ENCODE measurements at places on chromosomes 16 and 17.

DNA sequence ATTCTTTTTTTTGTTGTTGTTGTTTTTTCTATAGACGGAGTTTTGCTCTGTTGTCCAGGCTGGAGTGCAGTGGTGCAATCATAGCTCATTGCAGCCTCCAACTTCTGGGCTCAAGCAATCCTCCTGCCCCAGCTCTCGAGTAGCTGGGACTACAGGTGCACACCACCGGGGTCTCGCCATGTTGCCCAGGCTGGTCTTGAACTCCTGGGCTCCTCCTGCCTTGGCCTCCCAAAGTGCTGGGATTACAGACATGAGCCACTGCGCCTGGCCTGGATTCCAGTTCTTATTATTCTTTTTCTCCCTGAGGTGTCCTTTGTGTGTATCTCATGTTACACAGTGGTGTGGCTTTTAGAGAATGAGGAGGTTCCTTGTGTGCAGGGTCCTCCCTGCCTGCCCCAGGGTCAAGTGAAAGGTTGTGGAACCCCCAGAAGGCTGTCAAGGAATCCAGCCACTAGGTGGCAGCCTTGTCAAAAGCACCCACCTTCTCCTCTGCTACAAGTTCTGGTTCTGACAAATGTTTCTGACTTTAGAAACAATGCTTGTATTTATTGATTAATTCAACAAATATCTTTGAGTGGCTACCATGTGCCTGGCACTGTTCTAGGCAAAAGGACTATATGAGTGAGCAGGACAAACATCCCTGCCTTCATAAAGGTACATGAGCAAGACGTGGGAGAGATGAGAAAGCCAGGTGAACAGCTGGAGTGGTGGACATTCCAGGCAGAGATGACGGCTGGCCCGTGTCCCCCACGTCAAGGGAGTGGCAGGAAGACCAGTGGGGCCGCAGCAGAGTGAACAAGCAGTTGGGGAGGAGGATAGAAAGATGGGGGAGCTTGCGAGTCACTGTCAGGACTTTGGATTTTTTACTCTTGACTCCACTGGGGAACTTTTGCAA is 112.4 kb downstream of the SPECC1 start:
- peak; percentile 70 for DNase-seq

DNA sequence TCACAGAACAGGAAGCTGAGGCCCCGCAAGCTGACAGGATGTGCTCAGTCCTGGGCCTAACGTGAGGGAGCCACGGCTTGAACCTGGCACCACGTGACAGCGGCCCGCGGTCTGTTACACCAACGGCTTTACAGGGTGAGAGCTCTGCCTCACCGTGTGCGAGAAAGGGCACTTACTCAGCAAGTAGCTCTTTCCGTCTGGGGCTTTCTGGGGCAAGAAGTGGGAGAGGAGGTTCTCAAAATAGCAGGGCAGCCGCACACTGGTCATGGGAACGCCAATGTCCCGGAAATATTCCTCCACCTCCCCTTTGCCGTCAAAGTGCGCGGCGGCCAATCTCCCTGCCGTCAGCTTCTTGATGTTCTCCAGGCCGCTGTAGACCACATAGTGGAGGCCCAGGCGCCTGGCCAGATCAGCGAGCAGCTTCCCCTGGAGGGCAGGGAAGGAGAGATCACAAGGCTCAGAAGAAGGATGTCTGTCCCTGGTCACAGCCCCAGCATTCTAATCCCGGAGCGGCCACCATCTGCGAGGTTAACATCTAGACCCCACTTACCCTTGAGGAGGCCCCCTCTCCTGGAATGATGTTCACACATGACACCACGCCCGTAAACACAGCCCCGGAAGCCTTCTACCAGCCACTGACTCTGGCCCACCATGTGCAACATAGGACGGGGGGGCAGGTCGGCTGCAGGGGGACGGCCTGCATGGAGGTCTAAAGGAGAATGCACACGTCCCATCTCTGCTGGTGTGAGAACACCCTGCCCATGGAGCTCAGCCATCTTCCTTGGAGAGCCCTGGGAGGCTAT is 8.2 kb downstream of the NMRAL1 start:
- DNase-seq, result peak; percentile 82

DNA sequence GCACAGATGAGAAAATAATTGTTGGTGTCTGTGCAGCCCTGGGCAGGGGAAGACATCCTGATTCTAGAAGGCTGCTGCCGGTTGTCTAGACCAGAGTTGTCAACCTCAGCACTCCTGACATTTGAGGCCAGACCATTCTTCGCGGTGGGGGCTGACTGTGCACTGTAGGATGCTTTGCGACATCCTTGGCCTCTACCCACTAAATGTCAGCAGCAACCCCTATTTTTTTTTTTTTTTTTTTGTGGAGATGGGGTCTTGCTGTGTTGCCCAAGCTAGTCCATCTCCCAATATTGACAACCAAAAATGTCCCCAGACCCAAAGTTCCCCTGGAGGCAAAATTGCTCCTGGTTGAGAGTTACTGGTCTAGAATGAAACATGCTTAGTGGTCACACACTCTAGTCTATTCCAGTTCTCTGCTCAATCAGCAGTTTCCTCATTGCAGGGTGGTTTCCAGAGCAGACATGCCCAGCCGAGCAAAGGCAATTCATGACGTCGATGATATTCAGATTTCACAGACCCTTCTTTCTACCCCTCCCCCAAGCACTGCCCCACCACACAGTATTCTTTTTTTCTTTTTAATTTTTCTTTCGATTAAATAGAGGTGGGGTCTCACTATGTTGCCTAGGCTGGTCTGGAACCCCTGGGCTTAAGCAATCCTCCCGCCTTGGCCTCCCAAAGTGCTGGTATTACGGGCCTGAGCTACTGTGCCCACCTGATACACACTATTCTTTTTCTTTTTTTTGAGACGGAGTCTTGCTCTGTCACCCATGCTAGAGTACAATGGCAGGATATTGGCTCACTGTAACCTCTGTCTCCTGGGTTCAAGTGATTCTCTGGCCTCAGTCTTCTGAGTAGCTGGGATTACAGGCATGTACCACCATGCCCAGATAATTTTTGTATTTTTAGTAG is 9.0 kb downstream of the C17orf99 start:
- DNase-seq, result no peak

GRCh38 chr17:66829883-66830282 is 5.0 kb upstream of the CACNG5 start:
- DNase-seq, result no peak

GRCh38 chr16:55021595-55022475 is 91.2 kb downstream of the IRX5 start:
- DNase-seq, result no peak

- DNase-seq, result no peak
Observed at GRCh38 chr17:50627782-50628601, 6.7 kb upstream of the ABCC3 start.

GRCh38 chr16:57528499-57529390 is 7.6 kb downstream of the CCDC102A start:
- DNase-seq, result no peak

GRCh38 chr16:50144211-50144610 is 8.9 kb upstream of the TENT4B start:
- DNase-seq, result no peak

- DNase-seq, result no peak
Observed at GRCh38 chr17:73284906-73285602, 23.4 kb upstream of the CPSF4L start.

GRCh38 chr17:61431594-61432311 is 20.5 kb upstream of the TBX4 start:
- no peak for DNase-seq

DNA sequence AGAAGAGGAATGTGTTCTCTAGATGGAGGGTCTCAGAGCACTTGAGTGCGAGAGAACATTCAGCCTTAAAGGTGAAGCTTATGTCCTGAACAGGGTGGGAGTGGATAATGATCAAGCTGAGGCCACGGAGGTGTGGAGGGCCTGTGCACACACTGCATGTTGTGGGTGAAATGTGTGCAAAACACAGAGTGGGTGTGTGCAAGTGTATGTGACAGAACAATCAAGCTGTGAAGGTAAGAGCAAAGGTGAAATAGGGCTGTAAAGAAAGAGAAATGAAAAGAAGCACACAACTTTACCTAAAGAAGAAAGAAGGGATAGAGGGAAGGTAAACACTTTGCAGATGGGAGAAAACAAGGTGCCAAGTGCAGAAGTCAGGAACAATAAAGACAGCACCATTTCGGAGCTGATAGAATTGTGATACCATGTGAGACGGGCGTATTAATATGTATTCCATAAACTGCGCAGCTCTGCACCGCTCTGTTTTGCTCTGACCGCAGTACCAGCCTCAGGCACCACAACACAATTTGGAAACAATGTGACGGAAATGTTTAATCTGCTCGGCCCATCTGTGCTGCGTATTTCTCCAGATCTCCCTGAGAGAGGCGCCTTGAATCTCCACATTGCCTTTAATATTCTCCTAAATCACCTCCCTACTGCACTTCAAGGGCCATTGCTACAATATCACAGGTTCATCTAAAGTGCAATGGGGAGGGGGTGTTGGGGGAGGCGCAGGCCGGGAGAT is 40.6 kb downstream of the SNX11 start:
- DNase-seq, result no peak

GRCh38 chr17:50668025-50668837 is 33.5 kb downstream of the ABCC3 start:
- DNase-seq, result no peak

Data from CD4-positive, alpha-beta T cell treated with Interleukin-17A for 1 hour (primary cell).